ENCODE measurements at places on chromosomes 6 and 20. TPM values are rescaled to one million over a fixed set of nuclear protein-coding genes. Genes with fewer than 3 reads are reported as not detected.

The FOXS1 gene
- polyA plus RNA-seq: not detected

The MEI4 gene
- 0.01 TPM for polyA plus RNA-seq

The PBOV1 gene
- not detected for polyA plus RNA-seq

The KIF13A gene
- 96.2 TPM for polyA plus RNA-seq

The NMBR gene
- not detected for polyA plus RNA-seq

The PCK1 gene
- not detected for polyA plus RNA-seq

GRCh38 chr6:152160346-152160745 lies 352.9 kb downstream of the ESR1 start:
- DNase-seq: no peak
- H3K4me3 ChIP-seq: no peak overlapping the region

The AGER gene
- polyA plus RNA-seq: 2.0 TPM

DNA sequence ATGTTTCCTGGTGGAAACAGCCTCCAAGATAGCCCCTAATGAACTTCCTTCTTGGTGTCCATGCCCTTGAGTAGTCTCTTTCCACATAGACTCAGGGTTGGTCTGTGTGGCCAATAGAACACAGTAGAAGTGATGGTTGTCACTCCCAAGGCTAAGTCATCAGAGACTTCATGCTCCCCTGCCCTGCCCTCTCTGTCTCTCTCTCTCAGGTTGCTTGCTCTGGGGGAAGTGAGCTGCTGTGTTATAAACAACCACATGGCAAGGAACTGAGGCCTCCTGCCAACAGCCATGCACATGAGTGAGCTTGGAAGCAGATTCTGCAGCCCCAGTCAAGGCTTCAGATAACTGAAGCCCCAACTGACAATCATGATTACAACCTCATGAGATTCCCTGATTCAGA lies 85.3 kb upstream of the SLC22A16 start:
- H3K27me3 ChIP-seq: no peaks in the 10 kb centered on the region
- no peak for DNase-seq
- H3K27ac ChIP-seq: no peak overlapping the region
- H3K4me3 ChIP-seq: no peak overlapping the region

DNA sequence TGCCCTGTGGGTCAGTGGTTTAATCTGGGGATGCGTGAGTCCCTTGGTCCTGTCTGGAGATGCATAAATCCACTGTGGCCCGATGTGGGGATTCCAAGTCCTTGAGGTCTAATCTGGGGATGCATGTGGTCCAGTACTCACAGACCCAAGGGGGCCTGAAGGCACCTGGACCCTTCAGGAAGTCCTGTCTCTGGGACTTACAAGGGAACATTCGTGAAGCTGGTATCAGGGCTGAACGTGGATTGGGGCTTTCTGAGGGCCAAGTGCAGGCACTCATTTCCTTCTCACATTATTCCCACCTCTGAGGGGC lies 25.2 kb upstream of the GTSF1L start:
- DNase-seq: no peak
- no peaks in the 10 kb centered on the region for H3K27me3 ChIP-seq
- no peak overlapping the region for H3K27ac ChIP-seq
- H3K4me3 ChIP-seq: no peak overlapping the region
- H3K4me1 ChIP-seq: peaks cover 7% of the 10 kb centered on the region

The SAMHD1 gene
- 26.5 TPM for polyA plus RNA-seq

DNA sequence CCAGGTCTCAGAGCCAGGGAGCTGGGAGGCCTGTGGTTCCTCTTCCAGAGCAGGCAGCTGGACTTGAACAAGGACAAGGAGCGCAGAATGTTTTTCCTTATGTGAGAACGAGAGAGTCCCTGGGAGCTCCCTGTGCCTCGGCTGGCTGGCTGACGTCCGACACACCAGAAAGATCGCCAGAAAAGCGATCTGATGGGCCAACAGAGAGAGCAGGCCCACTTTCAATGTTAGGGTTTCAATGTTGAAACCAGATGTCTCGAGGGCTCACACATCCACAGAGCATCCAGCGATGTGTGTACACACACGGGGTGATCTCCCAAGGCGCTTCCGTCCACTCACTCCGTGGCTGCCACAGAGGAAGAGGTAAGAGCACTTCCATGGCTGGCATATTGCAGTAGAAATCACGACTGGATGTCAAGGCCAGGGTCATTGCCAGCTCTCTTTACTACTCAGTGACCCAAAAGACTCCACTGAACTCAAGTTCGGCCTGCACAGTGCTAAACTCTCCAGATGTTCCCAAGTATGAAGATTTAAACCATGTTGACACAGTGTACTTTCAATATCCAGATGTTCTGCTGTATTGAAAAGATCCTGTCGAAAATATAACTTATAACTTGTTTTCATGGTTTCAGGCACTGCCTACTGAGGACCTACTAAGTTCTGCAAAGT lies 70.8 kb upstream of the FOXC1 start:
- no peak overlapping the region for H3K4me3 ChIP-seq
- H3K36me3 ChIP-seq: no peaks in the 10 kb centered on the region
- no peak overlapping the region for H3K27ac ChIP-seq
- H3K4me1 ChIP-seq: peaks cover 10% of the 10 kb centered on the region

The RAB44 gene
- polyA plus RNA-seq: 0.03 TPM

The ZNF831 gene
- polyA plus RNA-seq: not detected

DNA sequence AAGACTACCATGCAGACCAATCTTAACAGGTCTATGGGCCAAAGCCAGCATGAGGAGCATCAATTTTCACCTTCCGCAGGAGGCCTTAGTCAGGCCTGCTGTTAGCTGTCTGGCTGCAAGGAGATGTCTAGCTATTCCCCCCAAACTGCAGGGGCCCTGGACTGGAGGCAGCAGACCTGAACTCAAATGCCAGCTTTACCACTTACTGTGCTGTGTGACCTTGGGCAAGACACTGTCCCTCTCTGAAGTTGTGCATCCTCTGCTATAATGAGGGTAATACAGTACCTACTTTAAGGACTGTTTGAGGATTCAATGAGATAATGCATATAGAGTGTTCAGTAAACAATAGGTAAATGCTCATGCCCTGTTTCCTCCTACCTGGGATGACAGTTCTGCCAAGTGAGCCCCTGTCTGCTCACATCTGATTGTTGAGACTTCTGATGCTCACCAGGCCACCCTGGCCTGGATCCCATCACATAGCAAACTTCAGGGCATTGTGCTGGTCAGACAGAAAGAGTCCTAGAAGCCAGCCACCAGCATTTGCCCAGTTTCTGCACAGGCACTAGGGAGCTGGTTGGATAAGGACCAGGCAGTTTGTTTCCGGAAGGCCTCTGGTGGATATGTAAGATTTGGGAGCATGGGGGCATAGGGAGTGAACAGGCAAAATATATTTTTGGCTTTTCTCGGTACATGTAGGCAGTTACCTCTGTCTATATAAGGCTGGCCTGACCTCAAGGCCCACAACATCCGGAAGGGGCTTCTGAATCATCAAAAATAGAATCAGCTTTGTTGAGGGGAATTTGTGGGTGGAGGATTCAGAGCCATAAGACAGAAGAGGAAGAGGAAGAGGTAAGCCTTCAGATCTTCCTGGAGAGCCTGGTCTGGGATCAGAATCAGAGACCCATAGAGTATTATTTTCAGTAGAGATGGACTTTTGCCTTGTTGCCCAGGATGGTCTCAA lies 2.3 kb upstream of the OCSTAMP start:
- H3K27ac ChIP-seq: no peak overlapping the region
- peaks cover 6% of the 10 kb centered on the region for H3K27me3 ChIP-seq
- no peaks in the 10 kb centered on the region for H3K36me3 ChIP-seq
- H3K4me3 ChIP-seq: no peak overlapping the region
- no peaks in the 10 kb centered on the region for H3K4me1 ChIP-seq

The ZBTB2 gene
- polyA plus RNA-seq: 11.9 TPM

- H3K27ac ChIP-seq: no peak overlapping the region
- H3K4me3 ChIP-seq: no peak overlapping the region
- DNase-seq: no peak
- H3K27me3 ChIP-seq: no peaks in the 10 kb centered on the region
Measured at GRCh38 chr20:49729780-49730179, 16.1 kb upstream of the B4GALT5 start.

- no peaks in the 10 kb centered on the region for H3K4me1 ChIP-seq
- H3K27ac ChIP-seq: no peak overlapping the region
- H3K27me3 ChIP-seq: no peaks in the 10 kb centered on the region
- no peak for DNase-seq
- no peaks in the 10 kb centered on the region for H3K36me3 ChIP-seq
Measured at GRCh38 chr6:66638518-66638917, 931.5 kb upstream of the EYS start.

DNA sequence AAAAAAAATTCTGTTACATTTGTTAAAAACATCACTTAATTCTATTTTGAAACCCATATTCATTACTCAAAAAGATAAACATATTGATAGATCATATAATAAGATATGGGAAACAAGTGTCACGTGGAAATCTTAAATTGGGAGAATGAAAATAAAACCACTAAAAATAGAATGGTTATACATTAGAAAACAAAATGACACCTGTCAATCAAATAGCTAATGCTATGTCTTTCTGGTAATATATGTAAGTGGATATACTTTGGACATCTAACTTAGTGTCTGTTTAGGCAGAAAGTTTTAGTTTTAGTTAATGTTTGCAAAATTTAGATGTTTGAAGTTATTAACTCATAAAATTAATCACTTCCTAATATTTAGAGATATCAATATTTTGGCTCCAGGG lies 95.1 kb upstream of the SIM1 start:
- H3K36me3 ChIP-seq: no peaks in the 10 kb centered on the region
- H3K4me3 ChIP-seq: no peak overlapping the region
- H3K27ac ChIP-seq: no peak overlapping the region
- H3K4me1 ChIP-seq: no peaks in the 10 kb centered on the region
- DNase-seq: no peak

The TP53INP2 gene
- polyA plus RNA-seq: 2.6 TPM

The CGA gene
- not detected for polyA plus RNA-seq

The FAM209B gene
- 0.38 TPM for polyA plus RNA-seq

- H3K36me3 ChIP-seq: no peaks in the 10 kb centered on the region
- H3K4me1 ChIP-seq: no peaks in the 10 kb centered on the region
- DNase-seq: no peak
- no peak overlapping the region for H3K4me3 ChIP-seq
- H3K27ac ChIP-seq: no peak overlapping the region
- no peaks in the 10 kb centered on the region for H3K27me3 ChIP-seq
Measured at GRCh38 chr6:145823328-145823944, 8.8 kb upstream of the FBXO30 start.

DNA sequence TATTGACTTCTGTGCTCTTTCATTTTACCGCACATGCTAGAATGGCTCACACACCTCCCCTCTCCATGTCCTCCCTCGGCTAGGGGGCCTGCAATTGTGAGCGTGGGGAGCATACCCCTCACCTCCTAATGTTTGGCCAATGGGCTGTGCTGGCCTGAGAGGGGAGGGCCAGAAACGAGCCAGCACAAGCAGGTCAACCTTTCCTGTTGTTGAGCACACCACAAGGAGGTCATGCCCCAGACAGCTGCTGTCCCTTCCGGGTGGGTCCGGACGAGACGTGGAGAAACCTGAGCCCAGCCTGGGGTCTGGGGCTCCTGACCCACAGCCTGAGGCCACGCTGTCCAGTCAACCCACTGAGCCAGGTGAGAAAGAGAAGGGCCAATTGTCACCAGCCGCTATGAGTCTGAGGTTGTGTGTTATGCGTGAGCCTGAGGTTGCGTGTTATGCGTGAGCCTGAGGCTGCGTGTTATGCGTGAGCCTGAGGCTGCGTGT lies 77.4 kb downstream of the TTLL2 start:
- no peaks in the 10 kb centered on the region for H3K27me3 ChIP-seq
- no peaks in the 10 kb centered on the region for H3K36me3 ChIP-seq
- DNase-seq: no peak
- no peak overlapping the region for H3K27ac ChIP-seq
- no peaks in the 10 kb centered on the region for H3K4me1 ChIP-seq

The C6orf141 gene
- polyA plus RNA-seq: 51.6 TPM

DNA sequence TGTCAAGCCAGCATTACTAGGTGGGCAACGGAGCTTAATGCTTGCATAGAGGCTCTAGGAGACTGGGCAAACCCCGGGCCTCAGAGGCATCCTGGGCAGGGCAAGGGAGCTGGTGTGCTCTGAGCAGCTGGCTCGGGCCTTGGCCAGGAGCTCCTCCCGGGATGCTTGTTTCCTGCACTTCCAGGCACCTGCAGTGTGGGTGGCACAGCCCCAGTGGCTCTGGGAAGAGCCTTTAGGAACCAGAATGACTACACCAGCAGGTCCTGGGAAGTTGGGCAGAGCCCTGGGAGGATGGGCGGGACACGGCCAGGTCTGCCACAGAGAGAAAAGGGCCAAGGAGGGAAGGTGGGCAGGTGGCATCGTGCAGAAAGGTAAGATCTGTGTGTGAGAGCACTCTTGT lies 80.4 kb upstream of the CD93 start:
- H3K36me3 ChIP-seq: no peaks in the 10 kb centered on the region
- no peak overlapping the region for H3K4me3 ChIP-seq
- H3K27ac ChIP-seq: no peak overlapping the region
- DNase-seq: no peak
- no peaks in the 10 kb centered on the region for H3K27me3 ChIP-seq

GRCh38 chr6:133166766-133167165 lies 74.4 kb upstream of the EYA4 start:
- H3K27ac ChIP-seq: no peak overlapping the region
- no peaks in the 10 kb centered on the region for H3K27me3 ChIP-seq
- DNase-seq: no peak
- H3K36me3 ChIP-seq: no peaks in the 10 kb centered on the region

GRCh38 chr20:4324611-4325243 lies 309.4 kb upstream of the RNF24 start:
- H3K4me1 ChIP-seq: peaks cover 7% of the 10 kb centered on the region
- H3K27me3 ChIP-seq: peaks cover 7% of the 10 kb centered on the region
- no peak overlapping the region for H3K4me3 ChIP-seq
- no peak overlapping the region for H3K27ac ChIP-seq

DNA sequence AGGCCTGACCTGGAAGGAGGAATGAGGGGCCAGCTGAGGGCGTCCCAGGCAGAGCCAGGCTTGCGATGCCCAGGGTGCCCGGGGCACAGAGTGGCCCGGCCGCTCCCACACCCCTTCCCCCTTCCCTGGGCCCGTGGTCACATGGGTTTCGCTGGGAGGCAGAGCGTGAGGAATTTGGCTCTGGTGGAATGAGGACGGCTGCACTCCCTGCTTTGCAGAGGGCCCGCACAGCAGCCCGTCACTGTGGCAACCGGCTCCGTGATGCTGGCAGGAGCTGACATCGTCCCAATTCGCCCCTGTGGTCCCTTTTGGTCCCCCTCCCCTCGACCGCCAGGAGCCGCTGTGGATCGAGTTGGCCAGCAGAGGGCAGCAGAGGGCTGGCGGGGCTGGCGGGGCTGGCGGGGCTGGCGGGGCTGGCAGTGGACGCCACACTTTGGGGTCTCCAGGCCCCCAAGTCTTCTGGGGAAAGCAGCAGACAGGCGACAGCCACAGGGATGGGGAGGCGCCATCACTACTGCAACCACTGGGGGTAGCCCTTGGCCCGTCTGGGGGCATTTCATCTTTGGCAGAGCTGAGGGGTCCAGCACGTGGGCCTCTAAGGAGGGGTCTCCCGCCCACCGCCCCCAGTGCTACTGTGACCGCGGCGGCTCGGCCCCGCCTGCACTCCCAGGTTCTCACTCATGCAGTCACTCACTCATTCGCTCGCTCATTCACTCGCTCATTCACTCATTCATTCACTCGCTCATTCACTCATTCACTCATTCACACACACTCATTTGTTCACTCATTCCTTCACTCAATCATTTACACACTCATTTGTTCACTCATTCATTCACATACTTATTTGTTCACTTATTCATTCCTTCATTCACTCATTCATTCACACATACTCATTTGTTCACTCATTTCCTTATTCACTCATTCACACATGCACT lies 49.7 kb upstream of the BHLHE23 start:
- no peaks in the 10 kb centered on the region for H3K4me1 ChIP-seq
- no peak for DNase-seq
- no peak overlapping the region for H3K27ac ChIP-seq

The BMP7 gene
- 0.29 TPM for polyA plus RNA-seq

The GSTA3 gene
- not detected for polyA plus RNA-seq
